CD4-positive, alpha-beta T cell treated with Interleukin-6 for 4 hours (primary cell): ENCODE measurements at places on chromosomes 6 and 20.
A peak's percentile ranks its signal among the peaks of the same experiment; 100 is the strongest.

- no peak for DNase-seq
Observed at GRCh38 chr20:39503902-39504709, 542.0 kb downstream of the DHX35 start.

DNA sequence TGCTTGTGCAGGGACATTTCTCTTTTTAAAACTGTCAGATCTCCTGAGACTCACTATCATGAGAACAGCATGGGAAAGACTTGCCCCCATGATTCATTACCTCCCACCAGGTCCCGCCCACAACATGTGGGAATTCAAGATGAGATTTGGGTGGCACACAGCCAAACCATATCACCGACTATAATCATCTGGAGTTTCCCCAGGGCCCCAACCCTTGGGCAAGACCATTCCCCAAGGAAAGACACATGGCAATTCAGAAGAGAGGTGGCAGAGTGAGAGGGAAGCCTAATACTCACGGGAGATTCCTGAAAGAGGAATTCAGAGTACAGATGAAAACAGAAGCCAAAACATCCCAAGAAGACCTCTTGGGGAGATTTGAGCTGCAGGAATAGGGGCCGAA is 291.0 kb upstream of the PLCB4 start:
- no peak for DNase-seq

GRCh38 chr20:58038123-58038654 is 190.3 kb downstream of the ANKRD60 start:
- no peak for DNase-seq

GRCh38 chr20:41818369-41818768 is 200.2 kb upstream of the CHD6 start:
- no peak for DNase-seq

GRCh38 chr6:139540276-139540675 is 165.8 kb upstream of the CITED2 start:
- peak; percentile 72 for DNase-seq

DNA sequence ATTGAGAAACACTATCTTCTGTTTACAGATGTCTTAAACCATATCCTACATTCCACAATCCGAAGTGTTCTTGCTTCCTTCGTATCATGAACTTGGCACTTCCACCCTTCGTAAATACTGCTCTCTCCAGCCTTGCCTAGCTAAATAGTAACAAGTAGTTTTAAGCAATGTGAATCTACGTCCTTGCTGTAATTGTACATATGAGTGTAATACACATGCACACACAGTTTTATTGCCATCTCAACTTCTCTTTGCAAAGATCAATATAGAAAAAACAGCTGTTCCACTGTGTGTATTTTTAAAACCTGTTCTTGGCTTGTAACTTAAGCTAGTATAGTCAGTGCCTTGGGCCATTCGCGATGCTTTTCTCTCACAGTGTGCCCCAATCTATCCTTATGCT is 1524.7 kb downstream of the GRIK2 start:
- no peak for DNase-seq

DNA sequence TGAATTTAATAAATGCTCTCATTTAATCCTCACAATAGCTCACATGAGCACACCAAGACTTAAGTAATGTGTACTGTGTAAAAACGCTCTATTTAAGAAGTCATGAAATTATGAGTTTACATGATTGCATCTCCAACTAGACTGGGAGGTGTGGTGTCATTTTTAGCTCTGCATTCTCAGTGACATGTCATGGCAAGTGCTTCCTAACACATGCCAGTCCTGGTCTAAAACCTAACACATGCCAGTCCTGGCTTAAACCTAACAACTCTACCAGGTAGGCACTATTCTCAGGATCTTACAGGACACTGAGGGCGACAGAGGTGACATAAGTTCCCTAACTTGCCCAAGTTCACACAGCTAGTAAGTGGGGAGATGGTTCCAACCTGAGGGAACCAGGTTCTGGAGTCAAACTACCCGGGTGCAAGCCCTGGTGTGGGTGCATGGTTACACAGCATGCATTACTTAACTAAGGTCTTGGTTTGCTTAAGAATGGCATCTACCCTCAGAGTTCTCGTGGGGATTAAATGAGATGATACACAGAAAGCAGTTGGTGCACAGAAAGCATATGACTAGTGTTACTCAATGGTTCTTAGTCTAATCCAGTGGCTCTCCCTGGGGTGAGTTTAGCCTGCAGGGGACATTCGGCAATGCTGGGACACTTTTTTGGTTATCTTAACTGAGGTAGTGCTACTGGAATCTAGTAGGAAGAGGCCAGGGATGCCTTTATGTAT is 14.7 kb downstream of the CLDN20 start:
- DNase-seq: no peak

GRCh38 chr6:161613711-161614110 is 339.9 kb upstream of the AGPAT4 start:
- no peak for DNase-seq

GRCh38 chr6:91580635-91581034 is 993.8 kb upstream of the MAP3K7 start:
- DNase-seq: no peak

- DNase-seq: no peak
Observed at GRCh38 chr6:75830959-75831885, 82.2 kb downstream of the MYO6 start.

DNA sequence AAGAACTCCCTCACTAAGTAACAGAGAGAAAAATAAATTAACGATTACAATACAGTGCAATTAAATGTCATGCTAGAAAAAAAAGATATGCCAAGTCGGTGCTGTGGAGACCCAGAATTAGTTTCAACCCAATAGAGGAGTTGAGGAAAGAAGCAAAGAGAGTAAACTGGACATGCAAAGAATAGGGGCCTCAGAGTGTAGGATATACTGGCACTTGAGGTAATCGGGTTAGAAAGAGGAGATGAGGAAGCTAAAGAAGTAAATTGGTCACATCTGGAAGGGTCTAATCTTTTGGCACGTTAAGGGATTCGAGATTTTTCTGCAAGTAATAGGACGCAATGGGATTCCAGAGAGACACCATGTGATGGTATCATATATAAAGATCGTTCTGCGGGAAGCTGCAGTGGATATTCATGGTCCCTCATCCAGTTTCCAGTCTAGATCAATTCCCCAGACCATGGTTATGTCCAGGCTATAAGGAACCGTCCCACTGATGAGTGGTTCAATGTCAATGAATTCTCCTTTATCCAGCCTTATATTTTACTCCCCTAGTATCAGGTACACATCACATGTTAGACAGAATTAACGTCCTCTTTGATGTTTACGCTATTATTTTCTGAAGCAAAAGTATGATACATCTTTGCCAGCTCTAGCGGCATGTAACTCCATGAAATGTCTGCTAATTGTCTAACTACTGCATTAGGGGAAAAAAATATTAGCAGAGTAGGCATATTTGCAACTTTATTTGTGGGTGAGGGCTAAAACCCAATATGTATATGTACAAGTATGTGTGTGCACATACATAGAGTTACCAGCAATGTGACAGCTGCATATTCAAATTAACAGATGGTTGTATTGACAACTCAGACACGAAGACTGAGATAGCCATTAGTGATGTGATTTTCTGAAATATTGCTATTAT is 1.1 kb upstream of the TBC1D32 start:
- DNase-seq: no peak

DNA sequence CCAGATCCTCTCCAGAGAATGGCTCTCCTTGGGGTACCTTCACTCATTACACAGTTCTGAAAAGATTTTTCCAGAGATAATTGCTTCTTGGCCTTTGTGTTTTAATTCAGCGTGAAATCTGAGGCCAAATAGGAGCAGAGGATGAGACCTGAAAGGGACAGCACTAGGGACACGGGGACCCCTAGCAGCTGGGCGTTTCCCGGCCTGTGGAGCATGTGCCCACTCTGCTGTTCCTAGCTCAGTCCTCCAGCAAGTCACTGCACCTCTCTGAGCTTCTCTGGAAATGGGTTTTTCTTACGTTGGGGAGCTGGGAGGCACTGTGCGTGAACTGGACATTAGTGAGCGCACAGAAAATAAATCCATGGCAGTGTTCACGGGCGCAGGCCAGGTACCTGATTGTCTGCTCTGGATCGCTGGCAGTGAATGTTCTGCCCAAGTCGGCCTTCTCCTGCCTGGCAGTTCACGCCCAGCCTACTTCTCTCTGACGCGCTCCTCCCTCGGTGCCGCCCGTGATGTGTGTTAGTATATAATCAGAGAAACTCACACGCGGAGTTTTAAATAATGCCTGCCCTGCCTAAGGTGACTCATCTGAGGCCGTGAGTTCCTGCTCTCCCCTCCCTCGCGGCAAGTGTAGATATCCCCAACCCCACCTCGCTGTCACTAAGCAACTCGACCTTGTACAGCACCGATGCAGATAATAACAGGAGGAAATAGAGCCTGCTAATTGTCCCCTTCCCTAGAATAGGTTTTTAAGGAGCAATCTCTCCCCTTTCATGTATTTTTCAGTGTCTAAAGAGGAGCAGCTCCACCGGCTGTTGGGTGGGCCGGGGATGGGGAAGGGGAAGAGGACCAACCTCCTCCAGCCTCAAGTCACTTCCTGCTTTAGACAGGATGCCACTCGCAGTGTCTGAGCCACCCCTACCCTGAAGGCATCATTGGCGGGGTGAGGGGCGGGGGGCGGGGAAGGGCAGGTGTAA is 2.7 kb upstream of the TUBB2A start:
- DNase-seq: peak; percentile 82

DNA sequence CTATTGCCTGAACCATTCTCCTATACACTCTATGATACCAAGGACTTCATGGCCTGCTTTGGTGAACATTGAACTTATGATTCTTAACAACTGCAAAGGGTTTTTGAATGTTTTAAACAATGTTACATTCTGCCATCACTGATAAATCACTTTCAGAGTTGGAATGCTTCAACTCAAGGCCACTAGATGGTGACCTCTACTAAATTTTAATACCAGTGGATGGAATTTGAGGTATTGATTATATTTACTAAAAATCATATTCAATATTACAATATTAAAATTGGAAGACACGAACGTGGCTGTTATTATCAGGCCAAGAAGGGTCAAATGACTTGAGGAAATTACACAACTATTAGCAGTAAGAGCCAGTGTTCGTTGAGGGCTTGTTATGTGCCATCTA is 18.6 kb downstream of the MYCT1 start:
- DNase-seq: no peak

- DNase-seq: no peak
Observed at GRCh38 chr20:32969356-32970114, 34.7 kb downstream of the SUN5 start.

GRCh38 chr6:149493761-149494320 is 9.0 kb upstream of the ZC3H12D start:
- DNase-seq: no peak

DNA sequence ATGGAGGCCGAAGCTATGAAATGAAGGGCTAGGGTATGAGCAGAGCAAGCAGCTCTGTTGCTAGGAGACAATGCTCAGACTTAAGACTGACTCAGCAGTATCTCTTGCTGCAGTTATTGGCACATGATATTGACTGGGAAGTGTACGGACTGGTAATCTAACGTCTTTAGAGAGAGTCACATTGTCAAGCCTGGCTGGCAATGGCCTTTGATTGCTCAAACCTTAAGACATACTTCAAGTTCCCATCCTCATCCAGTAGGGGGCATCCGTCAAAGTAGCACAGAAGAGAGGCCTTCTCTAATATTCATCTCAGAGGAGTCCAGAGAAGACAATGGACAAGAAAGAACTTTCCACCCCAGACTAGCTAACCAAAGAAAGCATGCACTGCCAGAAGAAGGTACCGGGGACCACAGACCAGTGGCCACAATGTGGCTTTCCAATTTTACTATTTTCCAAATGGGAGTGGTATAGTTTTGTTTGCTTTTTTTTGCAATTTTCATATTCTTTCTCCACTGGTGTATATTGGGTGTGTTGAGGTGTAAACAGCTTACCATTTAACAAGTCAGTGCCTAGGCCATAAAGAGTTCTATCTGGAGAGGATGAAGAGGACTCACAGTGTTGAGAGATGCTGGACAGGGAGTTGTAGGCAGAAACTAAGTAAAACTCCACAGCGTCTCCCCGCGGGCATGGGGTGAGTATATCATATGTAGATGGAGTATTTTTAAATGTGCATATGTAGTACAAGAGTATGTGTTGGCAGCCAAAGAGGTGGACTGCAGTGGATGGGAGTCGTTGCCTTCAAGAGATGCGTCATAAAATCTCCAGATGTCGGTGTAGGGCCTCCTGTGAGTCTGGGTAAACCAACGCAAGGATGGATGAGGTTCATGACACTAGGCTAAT is 36.7 kb downstream of the LRFN2 start:
- DNase-seq: peak; percentile 21
